A549 treated with dexamethasone at 1 μM for 4 hours (cell line): ENCODE measurements at places on chromosomes 1 and 21. TPM values are rescaled to one million over a fixed set of nuclear protein-coding genes. Genes with fewer than 3 reads are reported as not detected.

FBLIM1 gene
- total RNA-seq, result 17.2 to 30.9 TPM (median 24.8 TPM) in 5 replicates

IL20 gene
- total RNA-seq, result not detected in 5 replicates

PLA2G5 gene
- total RNA-seq, result not detected in 5 replicates

TBX19 gene
- 0.51 to 0.71 TPM (median 0.67 TPM) in 5 replicates for total RNA-seq
